ENCODE measurements at places on chromosomes 11 and 22.

DNA sequence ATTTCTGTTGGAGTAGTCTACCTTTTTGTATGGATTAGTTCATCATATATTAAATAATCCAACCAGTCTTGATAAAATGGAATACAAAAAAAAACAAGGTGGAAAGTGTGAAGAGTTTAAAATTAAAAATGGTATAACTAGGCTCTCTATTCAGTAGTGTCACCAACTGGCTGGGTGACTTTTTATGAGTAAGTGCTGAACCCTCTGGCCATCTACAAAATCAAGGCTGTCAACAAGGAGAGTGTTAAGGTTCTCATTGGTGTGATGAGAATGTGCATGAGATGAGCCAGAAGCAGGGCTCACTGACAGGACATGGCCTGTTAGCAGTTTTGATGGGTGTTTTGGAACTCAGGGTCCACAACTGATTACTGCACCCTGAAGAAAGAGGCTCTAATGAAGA is 343.2 kb downstream of the AASDHPPT start:
- no peak for DNase-seq

DNA sequence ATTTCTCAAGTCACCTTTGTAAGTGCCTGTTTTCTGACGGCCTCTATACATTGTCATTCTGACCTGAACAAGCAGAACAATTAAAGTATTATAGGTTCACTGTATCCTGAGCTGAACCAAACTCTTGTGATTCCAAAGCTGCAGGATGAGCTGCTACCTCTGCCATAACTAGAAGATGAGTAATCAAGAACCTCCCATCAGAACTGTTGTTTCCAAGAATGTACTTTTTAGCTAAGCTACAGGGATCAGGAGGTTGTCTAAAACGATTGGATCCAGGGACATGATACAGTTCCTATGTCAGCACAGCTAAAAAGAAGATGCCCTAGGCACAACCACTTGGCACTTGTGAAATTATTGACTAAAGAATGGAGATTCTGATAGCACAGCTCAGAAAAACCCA is 288.4 kb upstream of the CCDC90B start:
- DNase-seq, result no peak

- no peak for DNase-seq
These were observed 3.5 kb downstream of the PLXNB2 start for GRCh38 chr22:50303848-50304527.

- no peak for DNase-seq
These were observed 2.3 kb downstream of the PTPRJ start for GRCh38 chr11:47982616-47983015.
